ENCODE measurements at places on chromosomes 7 and 10.

DNA sequence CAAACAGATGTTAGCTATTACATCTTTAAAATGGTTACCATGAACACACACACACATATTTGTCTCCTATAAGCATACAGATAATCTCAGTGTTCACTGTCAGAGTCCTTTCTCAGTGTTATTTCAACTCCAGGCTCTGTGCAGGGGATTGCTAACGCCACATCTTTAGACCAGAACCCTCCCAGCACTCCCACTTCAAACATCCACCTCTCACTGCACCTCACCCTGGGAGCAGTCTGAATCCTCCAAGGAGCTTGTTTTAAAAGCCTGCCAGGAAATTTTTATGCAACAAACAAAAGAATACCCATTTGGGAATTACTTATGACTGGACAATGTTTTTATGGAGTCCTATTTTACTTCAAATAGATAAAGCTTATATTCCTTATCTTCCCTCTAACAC lies 107.4 kb downstream of the PARD3 start:
- no peak for DNase-seq

DNA sequence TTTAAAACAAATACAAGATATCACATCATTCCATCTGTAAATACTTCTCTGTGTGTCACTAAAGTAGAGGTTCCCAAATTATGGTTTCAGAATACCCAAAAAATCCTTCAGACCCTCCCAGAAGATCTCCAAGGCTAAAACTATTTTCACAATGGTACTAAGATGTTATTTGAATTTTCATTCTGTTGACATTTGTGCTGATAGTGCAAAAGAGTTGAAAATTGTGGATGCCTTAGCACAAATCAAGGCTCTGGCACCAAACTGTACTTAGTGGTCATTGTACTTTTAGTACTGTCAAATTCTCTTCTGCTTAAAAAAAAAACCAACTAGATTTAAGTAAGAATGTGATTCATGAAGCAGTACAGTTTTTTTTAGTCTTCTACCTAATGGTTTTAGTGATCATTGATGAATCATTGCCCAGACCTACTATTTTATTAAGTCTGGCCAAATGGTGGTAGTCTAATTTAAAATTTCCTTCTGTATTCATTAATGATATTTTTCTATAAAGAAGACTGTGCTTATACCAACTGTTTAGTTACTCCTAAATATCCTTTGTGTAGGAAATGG lies 50.5 kb downstream of the TPST1 start:
- DNase-seq: no peak

DNA sequence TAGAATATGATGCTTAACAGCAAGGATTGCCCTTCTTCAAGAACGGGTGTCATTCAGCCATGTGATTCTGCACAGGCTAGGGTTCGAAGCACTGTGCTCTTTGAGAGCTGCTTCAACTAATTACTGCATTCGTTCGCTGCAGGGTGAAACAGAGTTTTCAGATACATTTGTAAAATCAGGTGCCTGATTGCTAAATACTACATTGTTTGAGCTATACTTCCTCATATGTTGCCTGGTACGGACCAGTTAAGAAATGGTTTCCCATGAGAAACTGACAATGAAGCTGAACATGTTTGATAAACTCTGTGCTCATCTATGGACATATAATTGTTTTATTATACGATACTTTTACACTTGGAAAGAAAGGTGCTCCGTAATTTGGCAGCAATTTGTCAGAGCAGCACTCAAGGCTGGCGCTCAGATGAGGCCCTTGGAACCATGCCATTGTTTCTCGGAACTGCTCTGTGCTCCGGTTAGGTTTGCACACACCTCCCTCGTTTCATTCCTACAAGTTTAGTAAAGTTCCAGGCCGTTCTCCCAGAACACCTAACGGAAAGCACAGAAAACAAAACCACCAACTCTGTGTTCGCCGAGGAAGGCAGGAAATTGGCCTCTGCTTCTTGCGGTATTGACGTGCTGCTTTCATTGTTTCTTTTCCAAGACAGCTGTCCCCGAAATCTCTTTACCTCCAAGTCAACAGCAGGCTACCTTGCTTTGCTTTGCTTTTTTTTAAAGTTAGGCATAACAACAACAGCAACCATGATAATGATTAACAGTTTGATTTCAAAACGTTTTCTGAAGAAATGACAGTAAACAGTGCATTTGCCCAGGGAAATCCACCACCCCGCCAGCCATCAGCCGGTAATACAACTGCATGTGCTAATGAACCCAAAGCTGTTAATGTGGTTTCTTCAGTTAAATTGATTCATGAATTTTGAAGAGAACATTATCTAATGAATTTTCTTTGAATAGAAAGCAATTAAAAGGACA lies 206.9 kb downstream of the EBF3 start:
- DNase-seq: peak; percentile 39

- no peak for DNase-seq
Measured at GRCh38 chr10:100745882-100746783, 751 bp downstream of the PAX2 start.

DNA sequence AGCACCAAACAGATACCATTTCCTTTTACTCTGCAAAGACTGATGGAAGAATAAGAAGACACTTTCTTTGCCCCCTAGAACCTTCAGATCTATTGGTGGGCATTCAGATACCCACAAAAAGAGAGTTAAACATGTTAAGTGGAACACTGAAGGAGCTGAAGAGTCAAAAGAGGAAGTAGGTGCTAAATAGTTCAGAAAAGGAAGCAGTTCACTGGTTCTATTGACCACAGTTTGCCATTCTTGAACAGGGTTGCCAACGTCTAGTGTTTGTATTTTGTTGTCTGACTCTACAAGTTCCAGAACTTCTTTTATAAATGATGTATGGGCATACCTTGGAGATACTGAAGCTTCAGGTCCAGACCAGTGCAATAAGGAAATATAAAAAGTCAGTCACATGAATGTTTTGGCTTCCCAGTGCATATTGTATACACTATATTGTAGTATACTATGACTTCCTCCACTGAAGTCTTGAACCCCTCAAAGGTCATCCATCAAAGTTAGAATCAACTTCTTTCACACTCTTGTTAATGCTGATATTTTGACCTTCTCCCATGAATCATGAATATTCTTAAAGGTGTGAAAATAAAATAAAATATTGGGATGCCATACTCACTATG lies 47.5 kb upstream of the AGR3 start:
- no peak for DNase-seq

DNA sequence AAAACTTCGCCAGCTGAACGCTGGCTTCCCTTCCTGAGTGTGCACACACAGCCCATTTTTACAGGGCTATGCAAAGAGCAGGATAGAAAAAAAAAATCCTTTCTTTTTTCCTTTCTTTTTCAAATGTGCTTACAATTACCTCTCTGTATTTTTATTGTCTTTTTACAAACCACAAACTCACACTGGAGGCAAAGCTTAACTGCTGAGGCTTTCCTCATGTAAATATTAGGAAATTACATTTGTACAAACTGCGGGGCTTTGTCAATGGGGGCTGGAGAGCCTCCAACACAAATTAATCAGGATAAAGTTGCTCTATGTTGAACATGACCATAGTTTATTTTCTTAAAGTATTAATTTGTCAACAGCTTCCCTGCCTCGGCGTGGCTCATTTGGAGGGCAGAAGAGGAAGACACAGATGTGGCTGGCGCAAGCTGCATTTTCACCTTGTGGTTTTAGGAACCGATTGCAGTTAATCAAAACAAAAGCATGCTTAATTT lies 411.7 kb upstream of the MKI67 start:
- DNase-seq: no peak

DNA sequence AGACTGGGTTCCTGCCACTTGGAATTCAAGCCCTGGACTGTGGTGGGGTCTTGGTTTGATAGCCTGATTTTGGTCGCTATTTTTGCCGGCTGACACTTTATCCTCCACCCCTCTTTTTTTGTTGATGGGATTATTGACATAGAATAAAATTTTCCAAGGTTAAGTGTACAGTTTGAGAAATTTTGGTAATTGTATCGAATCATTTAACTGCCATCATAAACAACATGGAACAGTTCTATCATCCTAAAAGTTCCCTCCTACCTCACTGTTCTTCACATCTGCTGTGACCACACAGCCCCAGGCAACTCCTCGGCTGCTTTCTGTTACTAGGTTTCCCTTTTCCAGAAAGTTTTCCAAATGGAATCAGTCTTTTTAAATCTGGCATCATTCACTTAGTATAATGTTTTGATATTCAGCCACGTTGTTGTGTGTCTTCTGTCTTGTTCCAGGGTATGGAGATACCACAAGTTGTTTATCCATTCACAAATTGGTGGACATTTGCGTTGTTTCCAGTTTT lies 50.6 kb upstream of the STEAP1B start:
- DNase-seq: no peak

- DNase-seq: no peak
Measured at GRCh38 chr10:17586821-17587234, 30.3 kb downstream of the HACD1 start.

DNA sequence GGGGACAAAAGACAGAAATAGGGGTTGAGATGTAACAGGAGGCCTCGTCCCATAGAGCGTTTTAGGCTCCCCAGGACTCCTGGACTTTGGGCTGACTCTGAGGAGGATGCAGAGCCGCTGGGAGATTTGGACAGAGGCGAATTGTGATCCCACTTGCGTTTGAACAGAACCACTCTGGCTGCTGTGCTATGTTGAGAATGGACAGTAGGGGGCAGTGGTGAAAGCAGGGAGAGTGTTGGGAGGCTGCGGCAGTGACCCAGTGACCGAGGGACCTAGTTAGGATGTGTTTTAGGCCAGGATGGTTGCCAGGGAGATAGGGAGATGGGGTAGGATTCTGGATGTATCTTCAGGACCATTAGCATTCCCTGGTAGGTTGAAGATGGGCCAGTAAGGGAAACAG lies 271.6 kb downstream of the CCDC3 start:
- DNase-seq: no peak

DNA sequence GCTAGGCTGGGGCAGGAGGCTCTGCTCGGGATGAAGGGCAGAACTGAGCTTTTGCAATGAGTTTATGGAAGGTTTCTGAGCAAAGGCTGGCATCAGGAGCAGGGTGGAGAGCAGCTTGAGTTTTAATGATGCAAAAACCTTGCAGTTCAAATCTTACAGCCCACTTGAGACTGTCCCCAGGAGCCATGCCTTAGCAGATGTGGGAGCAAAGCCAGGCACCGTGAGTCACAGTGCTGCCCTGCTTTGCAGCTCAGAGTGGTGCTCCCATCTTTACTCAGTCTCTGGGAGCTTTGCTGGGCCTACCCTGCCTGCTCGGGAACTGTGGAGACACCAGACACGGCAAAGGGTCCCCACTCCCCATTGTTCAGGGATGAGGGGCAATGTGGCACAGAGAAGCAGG lies 122.4 kb upstream of the NPS start:
- no peak for DNase-seq

DNA sequence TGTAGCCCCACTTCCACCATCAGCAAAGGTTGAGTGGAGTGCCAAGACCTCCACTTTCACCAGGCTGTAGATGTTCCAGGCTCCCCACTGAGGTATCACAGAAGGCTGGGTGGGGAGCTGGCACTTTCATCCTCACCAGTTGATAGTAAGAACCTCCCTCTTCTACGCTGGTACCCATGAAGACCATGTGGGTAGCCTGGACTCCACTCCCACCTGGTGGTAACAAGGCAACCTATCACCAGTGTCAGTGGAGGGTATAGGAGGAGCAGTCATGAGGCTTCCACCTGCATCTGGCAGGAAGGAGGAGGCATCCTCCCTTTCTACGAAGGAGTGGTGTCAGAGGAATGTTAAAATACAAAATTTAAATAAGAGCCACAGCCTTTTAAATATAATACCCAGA lies 4.4 kb downstream of the SMIM30 start:
- no peak for DNase-seq

DNA sequence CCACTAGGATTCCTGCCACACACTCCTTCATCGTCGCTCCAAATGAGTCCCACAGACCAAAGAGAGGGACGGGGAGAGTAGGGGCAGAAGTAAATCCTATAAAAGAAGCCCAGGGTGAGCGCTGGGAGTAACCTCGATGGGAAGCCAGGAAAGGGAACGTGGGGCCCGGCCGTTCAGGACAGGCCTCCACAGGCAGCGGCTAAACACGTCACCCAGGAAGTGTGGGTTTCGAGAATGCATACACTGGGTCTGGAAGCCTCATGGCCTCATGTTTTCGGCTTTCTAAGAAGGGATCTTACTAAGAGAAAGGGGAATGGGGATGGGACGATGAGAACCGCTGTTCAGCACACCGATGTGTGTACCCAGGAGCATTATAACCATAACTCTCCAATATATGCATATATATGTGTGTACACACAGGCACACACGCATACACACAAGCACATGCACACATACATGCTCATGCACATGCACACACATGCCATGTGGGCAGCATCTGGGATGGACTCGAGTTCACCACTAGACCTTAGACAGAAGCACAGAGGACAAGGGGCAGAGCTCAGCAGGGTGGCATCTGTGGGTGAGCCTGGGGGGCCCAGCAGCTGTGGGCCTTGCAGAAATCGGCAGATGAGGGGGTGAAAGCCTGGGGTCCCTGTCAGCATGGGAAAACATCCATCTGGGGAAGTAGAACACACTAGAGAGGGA lies 14.8 kb upstream of the CNPY1 start:
- DNase-seq: no peak

DNA sequence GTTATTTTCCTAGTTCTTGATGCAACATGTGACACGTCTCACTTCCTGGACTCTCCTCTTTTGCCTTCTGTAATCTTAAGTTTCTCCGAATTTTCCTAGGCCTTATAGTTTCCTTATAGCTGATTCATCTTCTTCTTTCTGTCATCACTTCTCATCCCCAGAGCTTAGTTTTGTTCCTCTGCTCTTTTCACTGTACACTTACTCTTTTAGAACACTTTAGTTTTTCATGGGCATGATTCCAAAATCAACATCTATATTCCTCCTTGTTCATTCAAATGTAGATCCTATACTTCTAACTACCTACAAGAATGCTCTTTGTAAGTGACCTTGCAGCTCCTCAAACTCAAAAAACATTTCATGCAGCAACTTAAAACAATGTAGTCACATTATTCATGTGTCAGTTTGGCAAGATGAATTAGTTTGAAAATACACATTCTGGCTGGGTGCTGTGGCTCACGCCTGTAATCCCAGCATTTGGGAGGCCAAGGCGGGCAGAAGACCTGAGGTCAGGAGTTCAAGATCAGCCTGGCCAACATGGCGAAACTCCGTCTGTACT lies 13.1 kb upstream of the SLC26A3 start:
- DNase-seq: no peak

DNA sequence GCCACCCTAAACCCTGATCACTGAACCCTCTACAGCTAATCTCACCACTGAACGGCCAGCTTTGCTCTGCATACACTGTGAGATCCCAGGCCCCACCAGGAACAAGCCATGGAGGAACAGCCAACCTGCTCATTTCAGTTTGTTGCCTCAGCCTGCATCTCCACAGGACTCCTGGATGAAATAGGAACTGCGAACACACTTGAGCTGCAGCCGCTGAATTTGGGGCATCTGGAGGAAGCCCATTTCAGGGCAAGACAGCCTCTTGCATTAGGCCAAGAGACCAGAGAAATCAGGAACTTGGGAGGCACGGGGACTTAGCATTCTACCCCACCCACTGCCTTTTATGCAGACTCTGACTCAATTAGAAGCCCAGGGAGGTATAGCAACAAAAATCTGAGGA lies 14.5 kb upstream of the EGR2 start:
- no peak for DNase-seq

- no peak for DNase-seq
Measured at GRCh38 chr10:89182894-89183293, 24.2 kb downstream of the CH25H start.

- DNase-seq: no peak
Measured at GRCh38 chr10:105121743-105122142, 480.7 kb downstream of the SORCS3 start.
